ENCODE measurements at places on chromosomes 1 and 21.

DNA sequence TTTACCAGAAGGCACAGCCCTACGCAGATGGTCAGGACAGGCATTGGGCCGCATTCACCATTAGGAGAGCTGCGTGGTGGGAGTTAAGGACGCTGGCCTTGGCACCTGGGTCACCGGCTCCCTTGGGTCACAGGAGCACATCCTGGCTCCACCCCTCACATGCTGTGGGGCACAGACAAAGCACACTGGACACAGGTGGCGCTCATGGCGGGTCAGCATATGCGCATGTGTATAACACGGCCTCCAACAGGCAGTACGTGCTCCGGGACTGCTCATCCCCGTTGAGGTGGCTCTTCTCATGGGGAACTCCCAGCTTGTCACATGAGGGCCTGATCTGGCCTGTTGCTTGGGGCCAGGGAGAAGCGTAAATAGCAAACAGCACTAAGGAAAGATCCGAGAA lies 25.0 kb downstream of the PGBD5 start:
- no peak for DNase-seq

DNA sequence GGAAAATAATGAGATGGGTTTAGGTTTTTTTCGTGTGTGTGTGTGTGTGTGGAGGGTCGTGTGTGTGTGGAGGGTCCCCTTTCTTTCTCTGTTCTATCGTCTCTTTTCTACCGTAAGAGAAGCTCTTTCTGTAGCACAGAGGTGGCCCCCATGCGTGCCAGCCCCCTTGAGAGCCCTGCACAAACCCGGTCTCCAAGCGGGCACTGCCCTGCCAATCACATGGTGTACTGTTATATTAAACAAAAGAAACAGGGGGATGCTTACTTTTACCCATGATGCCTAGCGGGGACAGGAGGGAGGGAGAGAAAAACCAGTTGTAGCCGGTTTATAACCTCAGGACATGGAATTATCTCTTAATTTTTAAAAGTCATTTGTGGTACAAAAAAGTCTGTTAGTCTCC lies 41.0 kb downstream of the GATAD2B start:
- DNase-seq = no peak

GRCh38 chr1:169201084-169201619 lies 94.7 kb downstream of the ATP1B1 start:
- DNase-seq = no peak

DNA sequence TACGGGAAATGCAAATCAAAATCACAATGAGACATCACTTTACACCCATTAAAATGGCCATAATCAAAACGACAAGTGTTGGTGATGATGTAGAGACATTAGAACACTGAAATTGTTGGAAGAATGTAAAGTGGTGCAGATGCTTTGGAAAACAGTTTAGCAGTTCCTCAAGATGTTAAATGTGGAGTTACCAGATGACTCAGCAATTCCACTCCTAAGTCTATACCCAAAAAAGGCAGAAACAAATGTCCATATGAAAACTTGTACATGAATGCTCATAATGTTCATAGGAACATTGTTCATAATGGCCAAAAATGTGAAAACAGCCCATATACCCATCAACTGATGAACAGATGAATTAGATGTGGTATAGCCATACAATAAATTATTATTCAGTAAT lies 267.4 kb downstream of the KCNH1 start:
- no peak for DNase-seq

- no peak for DNase-seq
Measured at GRCh38 chr21:38669186-38669585, 136.5 kb upstream of the ETS2 start.

DNA sequence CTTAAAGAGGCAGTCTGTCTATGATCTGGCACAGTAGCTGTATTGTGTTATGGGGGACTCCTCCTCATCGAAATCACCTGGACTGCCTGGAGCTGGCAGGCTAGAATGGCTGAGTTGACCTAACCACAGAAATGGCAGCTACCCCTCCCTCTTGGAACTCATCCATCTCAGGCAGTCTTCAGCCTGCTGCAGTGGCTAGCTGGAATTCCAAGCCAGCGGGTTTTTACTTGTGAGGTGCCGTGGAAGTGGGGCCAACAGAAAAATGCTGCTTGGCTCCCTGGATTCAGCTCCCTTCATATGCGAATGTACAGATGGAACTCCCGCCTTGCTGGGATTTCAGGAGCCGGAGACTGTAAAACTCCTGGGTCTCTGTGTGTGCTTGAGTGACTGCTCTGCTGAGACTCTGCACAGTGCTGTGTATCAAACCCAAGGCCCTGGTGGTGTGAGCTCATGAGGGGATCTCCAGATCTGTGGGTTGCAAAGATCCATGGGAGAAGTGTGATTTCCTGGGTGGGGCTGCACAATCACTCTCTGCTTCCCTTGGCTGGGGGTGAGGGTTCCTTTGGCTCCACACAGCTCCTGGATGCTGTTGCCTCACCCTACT lies 316.9 kb downstream of the CTH start:
- DNase-seq = no peak

- peak; percentile 62 for DNase-seq
Measured at GRCh38 chr1:6127587-6128163, 52.4 kb downstream of the CHD5 start.

DNA sequence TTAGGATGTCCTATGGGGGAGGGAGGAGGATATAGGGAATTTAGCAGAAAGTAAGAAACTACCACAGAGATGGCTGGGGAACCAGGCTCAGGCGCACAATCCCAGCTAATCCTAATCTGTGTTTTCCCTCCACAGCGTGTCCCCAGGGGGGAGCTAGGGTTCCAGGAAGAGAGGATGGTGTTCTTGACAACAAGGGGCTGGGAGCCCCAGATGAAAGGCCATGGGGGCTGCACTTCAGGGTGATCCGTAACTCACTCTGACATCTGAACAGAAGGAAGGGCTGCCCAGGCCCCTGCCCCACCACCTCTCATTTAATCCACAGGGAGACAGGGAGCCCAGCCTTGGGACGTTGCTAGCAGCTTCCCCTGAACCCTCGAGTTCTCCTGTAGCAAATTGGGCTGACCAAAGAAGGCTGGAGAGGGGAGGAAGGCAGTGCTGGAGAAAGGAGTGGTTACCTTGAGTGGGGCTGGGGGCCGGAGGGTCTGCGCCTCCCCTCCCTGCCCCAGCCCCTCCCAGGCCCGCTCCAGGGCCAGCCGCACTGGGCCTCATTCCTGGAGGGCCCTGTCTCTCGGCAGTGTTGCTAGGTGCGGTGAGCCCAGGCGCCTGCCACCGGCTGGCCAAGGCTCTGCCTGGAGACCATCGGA lies 131.7 kb downstream of the TMEM53 start:
- DNase-seq = no peak

DNA sequence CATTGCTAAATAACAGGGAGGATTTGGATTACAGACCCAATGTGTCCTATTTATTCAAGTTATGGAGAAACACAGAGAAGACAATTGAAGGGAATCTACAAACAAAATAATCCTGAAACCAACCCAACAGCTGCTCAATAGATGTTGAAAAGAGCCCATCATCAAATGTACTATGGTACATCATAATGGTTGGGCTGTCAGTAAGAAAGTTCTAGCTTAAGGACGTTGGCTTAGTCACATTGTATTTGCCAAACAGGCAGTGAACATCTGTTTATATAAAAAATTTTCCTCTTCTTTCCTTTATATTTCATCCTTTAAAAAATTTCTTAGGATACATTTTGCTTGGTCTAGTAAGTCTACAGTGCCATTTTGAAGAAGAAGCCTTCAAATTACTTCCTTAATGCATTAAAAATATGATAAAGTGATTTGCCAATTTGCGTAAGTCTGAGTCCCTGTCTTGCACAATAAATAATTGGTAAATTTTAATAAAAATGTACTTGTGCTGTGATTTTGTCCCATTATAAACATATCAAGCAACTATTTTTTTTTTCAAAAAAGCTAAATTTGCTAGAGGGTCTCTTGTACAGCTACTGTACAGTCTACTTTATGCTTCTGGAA lies 14.4 kb downstream of the MAP3K7CL start:
- DNase-seq = no peak

- DNase-seq = peak; percentile 17
Measured at GRCh38 chr1:159214149-159214760, 9.6 kb downstream of the ACKR1 start.

GRCh38 chr1:58251430-58252073 lies 295.0 kb downstream of the OMA1 start:
- DNase-seq = no peak

GRCh38 chr1:201450721-201451291 lies 18.2 kb downstream of the PHLDA3 start:
- DNase-seq = no peak

DNA sequence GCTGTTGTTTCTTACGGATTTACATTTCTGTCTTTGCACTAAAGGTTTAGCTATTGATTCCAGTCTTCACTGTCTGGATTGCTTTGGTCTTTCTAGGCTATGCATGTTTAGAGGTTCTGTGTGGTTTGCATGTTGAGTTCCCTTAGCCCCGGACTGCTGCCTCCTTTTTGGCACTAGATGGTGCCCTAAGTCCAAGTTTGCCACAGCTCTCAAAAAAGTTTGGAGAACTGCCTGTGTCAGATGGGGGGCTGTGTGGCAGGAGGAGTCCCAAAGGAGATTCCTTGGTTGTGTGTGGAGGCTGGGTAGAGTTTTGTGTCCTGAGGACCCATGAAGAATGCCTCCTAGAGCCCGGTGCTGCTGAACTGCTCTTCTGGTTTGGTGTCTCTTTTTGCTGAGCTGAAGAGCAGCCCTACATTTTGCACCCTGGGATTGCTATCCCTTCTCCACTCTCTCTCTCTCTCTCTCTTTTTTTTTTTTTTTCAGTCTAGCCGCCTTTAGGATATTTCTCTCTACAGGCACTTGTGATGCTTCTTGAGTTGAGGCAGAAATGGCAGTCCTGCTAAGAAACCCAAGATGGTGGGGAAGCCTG lies 74.4 kb downstream of the PTGS2 start:
- no peak for DNase-seq

DNA sequence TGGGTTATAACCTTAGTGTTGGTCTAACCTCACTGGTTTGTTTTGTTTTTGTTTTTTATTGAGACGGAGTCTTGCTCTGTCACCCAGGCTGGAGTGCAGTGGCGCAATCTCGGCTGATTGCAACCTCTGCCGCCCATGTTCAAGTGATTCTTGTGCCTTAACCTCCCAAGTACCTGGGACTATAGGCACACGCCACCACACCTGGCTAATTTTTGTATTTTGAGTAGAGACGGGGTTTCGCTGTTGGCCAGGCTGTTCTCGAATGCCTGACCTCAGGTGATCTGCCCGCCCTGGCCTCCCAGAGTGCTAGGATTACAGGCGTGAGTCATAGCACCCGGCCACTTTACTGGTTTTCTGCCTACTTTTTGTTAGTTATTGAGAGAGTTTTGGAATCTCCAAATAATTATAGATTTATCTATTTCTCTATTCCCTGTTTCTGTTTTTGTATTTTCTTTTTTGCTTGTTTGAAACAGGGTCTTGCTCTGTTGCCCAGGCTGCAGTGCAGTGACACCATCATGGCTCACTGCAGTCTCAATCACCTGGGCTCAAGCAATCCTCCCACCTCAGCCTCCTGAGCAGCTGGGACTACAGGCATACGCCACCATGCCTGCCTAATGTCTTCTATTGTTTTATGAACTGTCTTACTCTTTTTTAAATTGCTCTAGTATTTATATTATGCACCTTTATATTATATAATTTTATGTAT lies 21.4 kb downstream of the SMG7 start:
- DNase-seq = no peak

DNA sequence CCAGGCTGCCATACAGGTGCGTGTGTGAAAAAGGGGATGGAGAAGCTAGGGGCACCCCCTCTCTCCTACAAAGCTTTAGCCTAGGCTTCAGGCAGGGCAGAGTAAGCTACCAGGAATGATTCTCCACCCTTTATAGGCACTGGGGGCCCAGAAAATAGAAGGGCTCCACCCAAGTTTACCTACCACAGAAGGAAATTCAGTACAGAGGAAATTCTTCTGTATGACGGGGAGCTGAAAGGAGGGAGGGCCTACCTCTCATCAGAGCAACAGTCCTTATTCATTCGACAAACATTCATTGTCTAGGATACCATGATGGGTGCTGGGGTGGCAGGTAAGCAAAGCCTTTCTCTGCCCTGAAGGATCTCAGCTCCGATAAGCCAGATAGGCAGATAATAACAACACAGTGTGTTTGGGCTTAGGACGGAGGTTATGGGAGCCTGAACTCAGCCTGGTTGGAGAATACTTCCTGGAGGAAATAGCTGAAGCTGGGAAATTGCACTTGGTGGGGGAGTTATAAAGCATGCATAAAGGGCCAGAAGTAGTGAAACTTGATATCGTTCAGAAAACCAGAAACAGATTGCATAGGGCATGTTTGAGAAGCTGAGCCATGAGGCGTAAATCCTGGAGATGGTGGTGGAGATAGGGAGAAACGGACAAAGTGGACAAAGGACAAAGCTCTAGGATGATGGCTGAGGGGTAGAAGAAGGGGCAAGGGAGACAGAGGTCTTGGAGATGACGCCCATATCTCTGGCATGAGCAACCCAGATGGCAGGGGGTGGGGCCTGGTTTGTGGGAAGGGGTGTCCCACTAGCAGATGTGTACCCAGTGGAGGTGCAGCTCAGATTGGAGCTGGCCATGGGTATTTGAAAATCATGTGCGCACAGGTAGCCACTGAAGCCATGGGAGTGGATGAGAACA lies 5.3 kb upstream of the P3R3URF start:
- DNase-seq = no peak

DNA sequence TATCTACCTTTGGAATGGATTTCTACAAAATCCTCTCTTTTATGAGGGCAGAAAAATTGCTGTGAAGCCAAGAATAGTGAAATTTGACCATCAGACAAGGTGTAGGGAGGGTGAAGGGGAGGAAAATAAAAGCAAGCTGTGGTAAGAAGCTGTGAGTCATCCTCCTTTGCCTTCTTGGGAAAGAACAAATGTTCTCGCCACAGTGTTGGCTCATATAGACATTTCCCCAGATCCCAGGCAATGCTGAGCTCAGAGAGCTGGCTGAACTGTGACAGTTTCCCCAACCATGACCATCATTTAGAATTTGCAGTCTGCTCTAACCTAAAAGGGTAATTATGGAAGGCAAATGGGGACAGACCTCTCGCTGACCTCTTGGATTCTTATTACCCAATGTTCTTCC lies 235.4 kb downstream of the PBX1 start:
- DNase-seq = no peak

All from stimulated activated CD4-positive, alpha-beta T cell treated with anti-CD3 and anti-CD28 coated beads, Interleukin-1b, Interleukin-23, amount 100 ng/mL, for 24 hours (primary cell).